ENCODE measurements at places on chromosomes 11 and 22.
A peak's percentile ranks its signal among the peaks of the same experiment; 100 is the strongest.

DNA sequence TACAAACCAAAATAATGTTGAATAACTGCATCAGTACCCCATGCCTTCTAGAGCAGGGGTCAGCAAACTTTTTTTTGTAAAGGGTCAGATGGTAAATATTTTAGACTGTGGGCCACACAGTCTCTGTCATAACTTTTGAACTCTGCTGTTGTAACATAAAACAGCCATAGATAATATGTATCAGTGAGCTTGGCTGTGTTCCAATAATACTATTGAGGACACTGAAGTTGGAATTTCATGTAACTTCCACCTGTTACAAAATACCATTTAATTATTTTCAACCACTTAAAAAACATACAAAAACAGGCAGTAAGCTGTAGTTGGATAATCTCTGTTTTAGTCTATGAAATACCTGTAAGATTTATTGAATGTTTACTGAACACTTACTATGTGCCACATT is 55.2 kb downstream of the PICALM start:
- no peak for DNase-seq

DNA sequence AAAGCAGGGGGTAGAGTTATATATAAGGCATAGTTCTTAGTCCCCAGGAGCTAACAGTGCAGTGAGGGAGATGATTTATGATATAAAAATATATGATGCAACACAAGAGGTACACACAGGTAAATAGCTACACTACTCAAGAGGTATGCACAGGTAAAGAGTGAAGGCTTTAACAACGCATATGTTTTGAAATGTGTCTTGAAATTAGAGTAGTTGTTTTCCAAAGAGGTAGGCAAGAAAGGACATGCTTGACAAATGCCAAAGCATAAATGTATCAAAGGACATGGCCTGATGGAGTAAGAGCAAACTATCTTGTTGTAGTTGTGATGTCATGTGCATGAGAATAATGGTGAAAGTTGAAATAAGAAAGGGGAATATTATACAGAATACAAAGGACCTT is 104.3 kb upstream of the C11orf87 start:
- DNase-seq: no peak

- no peak for DNase-seq
These were observed 186.2 kb downstream of the CWF19L2 start for GRCh38 chr11:107271425-107271824.

DNA sequence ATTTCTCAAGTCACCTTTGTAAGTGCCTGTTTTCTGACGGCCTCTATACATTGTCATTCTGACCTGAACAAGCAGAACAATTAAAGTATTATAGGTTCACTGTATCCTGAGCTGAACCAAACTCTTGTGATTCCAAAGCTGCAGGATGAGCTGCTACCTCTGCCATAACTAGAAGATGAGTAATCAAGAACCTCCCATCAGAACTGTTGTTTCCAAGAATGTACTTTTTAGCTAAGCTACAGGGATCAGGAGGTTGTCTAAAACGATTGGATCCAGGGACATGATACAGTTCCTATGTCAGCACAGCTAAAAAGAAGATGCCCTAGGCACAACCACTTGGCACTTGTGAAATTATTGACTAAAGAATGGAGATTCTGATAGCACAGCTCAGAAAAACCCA is 288.4 kb upstream of the CCDC90B start:
- no peak for DNase-seq

- peak; percentile 68 for DNase-seq
These were observed 148.2 kb upstream of the SNX19 start for GRCh38 chr11:131064373-131064991.

GRCh38 chr22:50633771-50634170 is 5.8 kb upstream of the ARSA start:
- no peak for DNase-seq

DNA sequence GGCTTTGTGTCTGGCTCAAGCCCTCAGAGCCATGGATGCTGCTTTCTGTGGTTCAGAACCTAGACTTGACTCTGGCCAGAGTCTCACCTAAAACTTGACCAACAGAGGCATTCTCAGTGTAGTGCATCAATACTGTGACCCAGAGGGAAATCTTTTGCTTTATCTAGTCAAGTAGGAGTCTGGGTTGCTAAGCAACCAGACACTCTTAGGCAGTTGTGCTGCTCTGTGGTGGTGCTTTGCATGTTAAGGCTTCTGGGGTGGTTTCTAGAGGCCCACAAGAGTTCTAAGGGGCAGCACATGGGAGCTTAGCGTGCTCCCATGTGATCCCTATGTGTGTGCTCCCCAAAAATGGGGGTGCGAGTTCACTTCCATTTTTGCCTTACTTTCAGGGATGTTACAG is 224.6 kb upstream of the PLET1 start:
- no peak for DNase-seq

GRCh38 chr22:19109198-19110063 is 12.8 kb downstream of the DGCR2 start:
- DNase-seq: peak; percentile 49

All from upper lobe of right lung (tissue), 1 donor.